Cerebellar nuclear complex (tissue), 1 donor: ENCODE measurements at places on chromosomes 1 and 21.

DNA sequence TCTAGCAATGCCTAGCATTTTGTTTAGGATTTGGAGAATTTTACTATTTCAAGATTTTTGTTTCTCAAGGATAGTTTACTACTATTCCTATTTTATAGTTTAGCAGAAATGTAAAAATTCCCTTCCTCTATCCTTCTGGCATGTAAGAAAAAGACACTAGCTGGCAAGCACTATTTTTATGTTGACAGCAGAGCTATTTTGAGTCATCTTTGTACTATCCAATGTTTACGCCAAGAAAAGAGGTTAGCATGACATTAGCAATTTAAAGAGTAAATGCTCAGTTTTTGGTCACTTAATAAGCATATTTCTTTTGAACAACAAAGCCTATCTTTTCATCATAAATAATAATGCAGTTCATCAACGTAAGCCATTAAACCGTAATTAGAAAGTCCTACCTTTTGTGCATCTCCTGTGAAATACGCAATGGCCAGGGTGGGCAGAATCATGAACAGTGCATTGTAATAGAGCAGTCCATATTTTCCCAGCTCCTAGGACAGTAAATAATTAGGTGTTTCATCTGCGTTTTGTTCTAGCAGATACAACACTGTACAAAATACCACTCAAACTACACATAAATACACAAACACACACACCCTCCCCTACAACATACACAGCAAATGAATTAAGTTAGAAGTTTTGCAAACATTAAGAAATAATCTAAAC is 12.0 kb downstream of the SLC35D1 start:
- no peak for DNase-seq

GRCh38 chr1:93143136-93143535 is 37.1 kb downstream of the TMED5 start:
- DNase-seq: no peak

DNA sequence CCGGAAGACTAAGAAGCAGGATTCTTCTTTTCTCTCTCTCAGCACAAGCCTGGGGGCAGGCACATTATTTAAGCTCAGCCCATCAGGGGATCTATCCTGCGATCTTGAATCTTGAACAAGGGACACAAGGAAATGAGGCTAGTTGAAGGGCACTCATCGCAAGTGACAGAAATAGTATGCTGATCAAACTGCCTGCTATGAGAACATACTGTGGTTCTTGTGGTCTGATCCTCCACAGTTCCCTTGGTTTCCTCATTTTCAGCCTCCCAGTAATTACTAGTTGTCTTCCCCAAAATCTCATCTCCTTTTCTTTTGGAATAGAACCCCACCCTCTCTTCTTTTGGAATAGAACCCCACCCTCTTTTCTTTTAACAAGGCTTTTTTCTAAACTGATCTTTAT is 6.5 kb downstream of the ANKRD45 start:
- no peak for DNase-seq

GRCh38 chr1:43296207-43296606 is 4.6 kb upstream of the TIE1 start:
- no peak for DNase-seq

GRCh38 chr21:14541841-14542490 is 4.1 kb downstream of the SAMSN1 start:
- DNase-seq: no peak

GRCh38 chr1:220990427-220991339 is 111.4 kb downstream of the HLX start:
- DNase-seq: no peak

- no peak for DNase-seq
These were observed 11.4 kb downstream of the ZBTB48 start for GRCh38 chr1:6591222-6591621.

- no peak for DNase-seq
These were observed 12.7 kb upstream of the HYI start for GRCh38 chr1:43466403-43466802.
